ENCODE measurements at places on chromosomes 16 and 17.

- DNase-seq = no peak
These were observed 9.4 kb downstream of the MPO start for GRCh38 chr17:58271216-58271931.

DNA sequence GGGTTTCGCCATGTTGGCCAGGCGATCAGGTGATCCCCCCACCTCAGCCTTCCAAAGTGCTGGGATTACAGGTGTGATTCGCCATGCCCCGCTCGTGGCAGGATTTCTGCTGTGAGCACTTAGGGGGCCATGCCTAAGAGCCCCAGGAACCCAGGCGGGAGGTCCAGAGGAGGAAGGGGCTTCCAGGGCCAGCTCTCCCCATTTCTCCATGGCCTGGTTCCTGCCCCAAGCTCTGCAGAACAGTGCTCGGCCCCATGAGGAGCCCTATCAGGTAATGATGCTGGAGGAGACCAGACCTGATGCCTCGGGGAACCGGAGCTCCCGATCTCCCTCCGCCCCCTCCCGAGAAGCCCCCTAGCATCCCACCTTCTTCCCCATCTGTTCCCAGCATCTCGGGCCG lies 53.6 kb downstream of the RMI2 start:
- DNase-seq = no peak

DNA sequence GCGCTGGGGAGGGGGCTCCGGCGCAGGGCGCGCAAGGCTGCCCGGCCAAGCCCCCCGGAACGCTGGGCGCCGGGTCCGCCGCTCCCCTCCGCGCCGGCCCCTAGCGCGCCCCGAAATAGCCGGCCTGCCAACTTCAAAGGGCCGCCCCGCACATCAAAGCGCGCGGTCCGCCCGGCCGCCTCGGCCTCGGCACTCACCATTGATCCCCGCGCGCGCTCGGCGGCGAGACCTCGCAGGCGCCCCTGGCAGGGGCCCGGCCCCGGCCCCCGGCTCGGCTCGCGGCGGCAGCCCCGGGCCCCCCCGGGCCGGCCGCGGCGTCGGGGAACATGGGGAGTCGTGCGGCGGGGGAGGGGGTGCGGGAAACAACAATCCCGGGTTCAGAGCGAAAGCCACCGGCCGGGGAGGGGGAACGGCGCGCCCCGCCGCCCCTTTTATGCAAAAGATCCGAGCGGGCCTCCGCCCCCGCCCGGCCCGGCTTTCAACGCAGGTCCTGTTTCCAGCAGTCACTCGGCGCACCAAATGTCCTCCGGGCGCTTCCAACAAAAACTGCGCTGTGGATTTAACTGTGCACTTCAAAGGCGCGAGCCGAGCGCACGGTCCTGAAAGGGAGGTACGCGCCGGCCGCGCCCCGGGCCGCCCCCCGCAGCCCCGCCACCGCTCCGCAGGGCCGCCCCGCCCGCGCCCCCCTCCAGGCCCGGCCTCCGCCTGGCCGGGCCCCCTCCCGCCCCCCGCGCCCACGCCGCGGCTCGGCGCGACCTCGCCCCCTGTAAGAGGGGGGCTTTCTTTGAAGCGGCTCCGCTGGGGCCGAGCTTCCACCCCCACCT lies 608 bp downstream of the AXIN2 start:
- DNase-seq = no peak

GRCh38 chr17:82566129-82566960 lies 46.8 kb downstream of the FOXK2 start:
- no peak for DNase-seq

DNA sequence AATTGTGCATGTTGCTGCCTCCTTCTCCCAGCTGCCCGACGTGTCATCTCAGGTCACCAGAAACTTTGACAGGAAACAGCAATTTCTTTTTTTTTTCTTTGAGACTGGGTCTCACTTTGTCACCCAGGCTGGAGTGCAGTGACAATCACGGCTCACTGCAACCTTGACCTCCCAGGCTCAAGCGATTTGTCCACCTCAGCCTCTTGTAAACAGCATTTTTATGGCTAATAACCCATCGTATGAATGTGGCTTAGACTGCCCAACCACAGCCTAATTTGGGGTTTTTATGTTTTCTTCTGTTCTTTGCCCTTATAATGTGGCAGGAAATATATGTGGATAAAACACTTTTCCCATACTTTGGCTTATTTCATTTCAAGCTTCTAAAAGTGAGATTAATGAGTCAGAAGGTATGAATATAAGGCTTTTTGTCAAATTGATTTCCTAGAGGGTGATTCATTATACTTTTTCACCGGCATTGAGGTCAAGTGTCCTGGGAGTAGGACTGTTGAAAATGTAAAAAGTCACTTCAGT lies 31.0 kb upstream of the SLC5A10 start:
- DNase-seq = no peak

GRCh38 chr17:6422654-6423241 lies 12.2 kb downstream of the AIPL1 start:
- DNase-seq = no peak

DNA sequence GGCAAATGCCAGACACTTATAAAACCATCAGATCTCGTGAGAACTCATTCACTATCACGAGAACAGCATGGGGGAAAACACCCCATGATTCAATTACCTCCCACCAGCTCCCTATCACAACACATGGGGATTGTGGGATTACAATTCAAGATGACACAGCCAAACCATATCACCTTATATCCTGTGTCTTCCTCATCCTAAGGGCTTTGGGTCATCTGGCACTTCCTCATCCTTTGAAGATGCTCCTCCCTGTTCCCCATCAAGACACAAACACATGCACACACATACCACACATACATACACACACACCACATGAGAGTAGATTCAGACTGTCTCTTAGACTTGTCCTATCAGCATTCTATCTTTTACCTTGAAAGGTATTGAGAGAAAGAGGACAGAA lies 2.8 kb upstream of the PMFBP1 start:
- DNase-seq = no peak

DNA sequence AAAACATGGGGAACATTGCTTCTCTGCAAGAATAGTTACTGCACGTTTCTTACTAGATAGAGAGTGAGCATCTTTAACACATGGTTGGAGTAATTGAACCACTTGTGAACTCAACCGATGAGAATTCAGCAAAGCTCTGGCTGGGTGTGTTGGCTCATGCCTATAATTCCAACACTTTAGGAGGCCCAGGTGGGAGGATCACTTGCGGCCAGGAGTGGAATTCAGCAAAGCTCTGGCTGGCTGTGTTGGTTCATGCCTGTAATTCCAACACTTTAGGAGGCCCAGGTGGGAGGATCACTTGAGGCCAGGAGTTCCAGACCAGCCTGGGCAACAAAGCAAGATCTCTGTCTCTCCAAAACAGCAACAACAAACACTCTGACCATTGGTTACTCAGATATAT lies 865.9 kb downstream of the KCNJ2 start:
- no peak for DNase-seq

- no peak for DNase-seq
These were observed 8.1 kb upstream of the MT1E start for GRCh38 chr16:56617212-56618085.

DNA sequence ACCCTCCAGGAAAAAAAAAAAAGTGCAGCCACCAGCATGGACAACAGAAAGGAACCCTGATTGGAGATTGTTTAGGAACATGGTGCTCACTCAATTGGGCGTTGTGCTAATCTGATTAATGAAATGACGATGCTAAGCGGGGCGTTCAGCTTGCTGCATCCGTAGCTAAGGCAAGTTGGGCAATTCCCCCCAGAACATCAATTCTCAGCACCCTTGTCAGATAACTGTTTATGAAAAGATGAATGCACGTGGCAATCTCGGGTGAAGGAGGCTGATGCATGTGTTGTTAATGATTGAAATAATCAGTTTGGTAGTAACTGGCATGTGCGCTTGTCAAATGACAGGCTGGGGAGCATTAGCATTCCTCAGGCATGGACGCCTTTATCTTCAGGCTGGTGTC lies 57.0 kb downstream of the HS3ST3A1 start:
- no peak for DNase-seq

GRCh38 chr17:81022344-81022676 lies 12.6 kb upstream of the BAIAP2 start:
- DNase-seq = no peak

DNA sequence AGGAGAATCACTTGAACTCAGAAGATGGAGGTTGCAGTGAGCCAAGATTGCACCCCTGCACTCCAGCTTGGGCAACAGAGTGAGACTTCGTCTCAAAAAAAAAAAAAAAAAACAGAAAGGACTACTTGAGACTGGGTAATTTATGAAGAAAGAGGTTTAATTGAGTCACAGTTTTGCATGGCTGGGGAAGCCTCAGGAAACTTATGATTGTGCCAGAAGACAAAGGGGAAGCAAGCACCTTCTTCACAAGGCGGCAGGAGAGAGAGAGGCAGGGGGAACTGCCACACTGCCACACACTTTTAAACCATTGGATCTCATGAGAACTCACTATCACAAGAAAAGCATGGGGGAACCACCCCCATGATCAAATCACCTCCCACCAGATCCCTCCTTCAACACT lies 9.0 kb upstream of the MILR1 start:
- DNase-seq = no peak

DNA sequence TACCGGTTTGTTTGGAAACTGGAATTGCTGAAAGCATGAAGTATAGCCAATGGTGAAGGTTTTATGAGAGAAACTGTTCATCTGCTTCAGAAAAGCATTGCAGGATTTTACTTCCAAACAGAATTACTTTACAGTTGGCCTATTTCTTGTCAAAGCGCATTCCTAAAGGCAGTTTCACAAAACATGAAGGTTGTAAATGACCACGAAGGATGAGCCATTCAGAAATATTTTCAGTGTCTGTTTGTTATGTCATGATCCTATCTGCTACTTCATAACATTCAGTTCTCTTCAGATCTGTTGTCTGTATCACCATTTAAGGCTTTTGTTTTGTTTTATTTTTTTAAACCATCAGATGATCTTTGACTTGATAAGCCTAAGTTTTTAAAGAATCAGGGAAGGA lies 45.7 kb downstream of the AATF start:
- DNase-seq = peak; percentile 16

DNA sequence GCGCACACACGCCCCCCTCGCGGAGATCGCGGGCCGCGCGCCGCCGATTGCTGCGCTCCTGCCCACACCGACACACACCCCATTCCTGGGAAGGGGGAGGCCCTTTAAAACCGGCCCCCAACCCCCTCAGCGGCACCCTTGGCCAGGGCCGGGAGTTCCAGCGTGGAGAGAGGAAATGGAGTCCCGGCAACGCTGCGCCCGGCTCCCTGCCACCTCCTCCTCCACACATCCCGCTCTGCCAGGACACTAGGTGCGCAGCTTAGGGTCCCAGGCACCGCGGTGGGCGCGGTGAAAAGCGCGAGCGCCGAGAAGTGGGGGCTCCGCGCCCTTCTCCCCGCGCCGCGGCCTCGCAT lies 397 bp downstream of the CDC42EP4 start:
- DNase-seq = no peak

GRCh38 chr16:25038239-25038954 lies 23.2 kb upstream of the ARHGAP17 start:
- no peak for DNase-seq

DNA sequence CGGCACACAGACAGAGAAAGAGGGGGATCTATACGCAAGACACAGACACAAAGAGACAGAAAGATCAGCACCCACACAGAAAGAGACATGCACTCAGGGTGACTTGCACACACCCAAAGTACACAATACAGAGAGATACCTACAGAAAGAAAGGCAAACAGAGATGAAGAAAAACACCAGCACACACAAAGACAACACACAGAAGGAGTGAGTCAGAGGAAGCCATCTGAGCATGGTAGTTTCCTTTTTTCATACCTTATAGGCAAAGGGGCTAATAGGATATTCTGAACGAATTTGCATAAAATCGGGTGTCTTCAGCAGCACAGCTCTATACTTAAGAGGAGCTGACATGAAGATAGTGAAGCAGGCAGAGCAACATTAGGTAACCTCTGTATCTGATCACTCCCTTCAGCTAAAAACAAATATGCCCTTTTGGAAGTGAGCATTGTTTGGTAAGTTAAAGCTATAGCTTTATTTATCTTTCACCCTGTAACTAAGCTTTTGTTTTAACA lies 198.6 kb downstream of the AATF start:
- DNase-seq = no peak
